ENCODE measurements at places on chromosomes 6 and 20. TPM values are rescaled to one million over a fixed set of nuclear protein-coding genes. Genes with fewer than 3 reads are reported as not detected.

DNA sequence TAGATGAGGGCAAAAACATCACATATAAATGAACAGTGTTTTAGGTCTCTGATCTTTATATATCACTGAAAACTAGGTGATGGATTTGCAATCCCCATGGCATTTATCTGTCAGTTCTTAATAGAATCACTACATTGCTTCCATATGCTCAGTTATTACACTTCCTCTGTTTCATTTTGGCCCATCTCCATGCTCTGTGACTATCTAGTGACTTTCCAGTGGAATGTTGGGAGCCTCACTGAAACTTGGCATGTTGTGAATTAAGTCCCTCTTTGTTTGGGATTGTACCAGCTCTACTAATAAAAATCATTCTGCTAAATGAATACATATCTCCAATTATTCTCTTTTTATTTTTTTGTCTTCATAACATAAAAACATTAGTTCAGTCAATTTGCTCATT lies 226.1 kb upstream of the CEP162 start:
- no peak for DNase-seq

- DNase-seq, result no peak
Observed at GRCh38 chr6:129534926-129535325, 175.1 kb downstream of the ARHGAP18 start.

- no peak for DNase-seq
Observed at GRCh38 chr6:131945971-131946370, 5.2 kb downstream of the CCN2 start.

DNA sequence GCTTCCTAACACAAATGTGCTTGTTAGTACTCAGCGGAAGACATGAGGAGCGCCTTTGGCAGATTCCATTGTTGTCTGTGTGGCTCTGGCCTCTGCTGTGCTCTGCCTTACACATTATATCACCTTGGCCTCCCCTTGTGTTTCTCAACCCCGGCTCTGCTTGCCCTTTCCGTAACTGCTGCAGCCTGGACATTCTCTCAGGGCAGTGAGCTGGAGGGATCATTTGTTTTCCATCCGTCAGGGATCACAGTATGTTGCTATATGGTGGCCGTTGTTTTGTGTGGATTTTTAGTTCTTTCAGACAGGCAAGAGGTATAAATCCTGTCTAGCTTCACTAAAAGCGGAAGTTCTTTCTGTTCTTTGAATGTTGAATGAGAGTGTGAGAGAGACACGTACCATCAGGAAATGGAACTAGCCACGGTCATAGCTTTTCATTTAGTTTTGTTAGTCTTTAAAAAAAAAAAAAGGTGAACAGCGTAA lies 175.1 kb downstream of the JARID2 start:
- no peak for DNase-seq

DNA sequence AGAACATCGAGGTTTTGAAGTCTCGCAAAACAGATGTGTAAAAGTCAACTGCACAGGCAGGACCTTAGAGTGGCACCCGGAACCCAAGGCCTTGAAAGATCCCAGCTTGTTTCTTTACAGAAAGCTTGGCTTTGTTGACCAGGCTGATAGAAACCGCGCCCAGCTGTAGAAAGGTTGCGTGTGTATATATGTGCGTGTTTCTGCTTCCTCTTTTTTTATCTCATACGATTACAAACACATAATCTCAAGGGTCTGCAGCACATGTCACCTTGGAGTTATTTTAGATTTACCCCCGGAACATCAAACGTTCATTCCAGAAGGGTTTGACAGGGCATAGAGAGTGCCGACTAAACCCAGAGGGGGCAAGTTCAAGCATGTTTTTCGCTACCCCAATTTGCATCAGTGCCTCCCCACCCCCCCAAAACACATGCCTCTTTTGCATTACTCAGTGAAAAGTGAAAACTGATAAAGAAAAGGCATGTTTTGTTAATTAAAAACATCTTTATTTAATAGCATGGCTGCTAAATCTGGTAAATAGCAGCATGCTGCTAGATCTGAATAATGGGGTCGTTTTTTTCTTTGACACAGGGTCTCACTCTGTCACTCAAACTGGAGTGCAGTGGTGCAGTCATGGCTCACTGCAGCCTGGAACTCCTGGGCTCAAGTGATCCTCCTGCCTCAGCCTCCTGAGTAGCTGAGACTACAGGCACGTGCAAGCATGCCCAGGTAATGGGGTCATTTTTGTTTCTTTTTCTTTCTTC lies 33.2 kb upstream of the NCOA3 start:
- DNase-seq, result no peak

GRCh38 chr6:167779993-167780655 lies 46.6 kb upstream of the AFDN start:
- no peak for DNase-seq

DNA sequence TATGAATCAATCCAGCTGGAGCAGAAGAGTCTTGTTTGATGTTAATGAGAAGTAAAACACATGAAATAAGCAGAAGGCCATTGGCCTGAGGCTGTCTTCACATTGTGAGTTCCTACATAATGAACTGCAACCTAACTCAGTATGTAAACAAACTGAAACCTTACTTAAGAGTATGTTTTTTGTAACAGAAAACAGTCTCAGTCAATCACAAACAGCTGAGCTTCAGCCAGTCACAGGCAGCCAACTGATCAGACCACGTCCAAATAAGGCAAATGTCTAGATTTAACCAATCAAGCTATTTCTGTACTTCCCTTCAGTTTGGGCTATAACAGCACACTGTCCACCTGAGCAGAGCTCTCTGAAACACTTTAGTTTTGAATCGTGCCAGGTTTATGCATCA lies 234.7 kb downstream of the TRDN start:
- no peak for DNase-seq

DNA sequence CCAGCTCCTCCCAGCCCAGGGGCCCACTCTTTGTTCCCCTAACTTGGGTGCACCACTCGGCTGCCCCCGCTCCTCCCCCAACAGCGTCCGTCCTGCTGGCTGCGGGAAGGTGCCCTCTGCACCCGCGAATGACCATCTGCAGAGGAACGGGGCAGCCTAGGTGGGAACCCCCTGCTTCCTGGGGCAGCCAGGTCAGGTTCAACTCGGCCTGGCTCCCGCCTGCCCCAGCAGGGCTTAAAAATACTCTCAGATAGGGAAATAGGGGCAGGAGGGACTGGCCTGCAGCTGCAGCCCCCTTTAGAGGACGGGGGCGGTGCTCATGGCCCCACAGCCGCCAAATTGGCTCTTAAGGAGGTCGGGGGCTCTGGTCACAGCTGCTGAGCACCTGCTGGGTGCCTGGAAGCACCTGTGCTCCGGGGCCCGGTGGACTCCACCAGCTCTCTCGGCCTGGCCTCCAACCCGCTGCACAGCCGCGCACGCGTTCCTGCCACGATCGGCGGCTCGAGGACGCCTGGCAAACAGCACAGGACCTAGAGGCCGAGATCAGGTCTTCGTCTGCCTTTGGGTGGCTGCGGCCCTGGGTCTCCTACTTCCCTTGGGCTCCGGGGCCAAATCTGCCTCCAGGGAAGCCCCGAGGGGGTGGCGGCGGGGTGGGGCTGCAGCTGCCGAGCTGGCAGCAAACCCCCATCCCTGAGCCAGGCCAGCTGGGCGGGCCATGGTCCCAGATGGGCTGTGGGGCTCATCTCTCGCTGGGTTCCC lies 700 bp upstream of the LAMA5 start:
- DNase-seq, result peak; percentile 62

DNA sequence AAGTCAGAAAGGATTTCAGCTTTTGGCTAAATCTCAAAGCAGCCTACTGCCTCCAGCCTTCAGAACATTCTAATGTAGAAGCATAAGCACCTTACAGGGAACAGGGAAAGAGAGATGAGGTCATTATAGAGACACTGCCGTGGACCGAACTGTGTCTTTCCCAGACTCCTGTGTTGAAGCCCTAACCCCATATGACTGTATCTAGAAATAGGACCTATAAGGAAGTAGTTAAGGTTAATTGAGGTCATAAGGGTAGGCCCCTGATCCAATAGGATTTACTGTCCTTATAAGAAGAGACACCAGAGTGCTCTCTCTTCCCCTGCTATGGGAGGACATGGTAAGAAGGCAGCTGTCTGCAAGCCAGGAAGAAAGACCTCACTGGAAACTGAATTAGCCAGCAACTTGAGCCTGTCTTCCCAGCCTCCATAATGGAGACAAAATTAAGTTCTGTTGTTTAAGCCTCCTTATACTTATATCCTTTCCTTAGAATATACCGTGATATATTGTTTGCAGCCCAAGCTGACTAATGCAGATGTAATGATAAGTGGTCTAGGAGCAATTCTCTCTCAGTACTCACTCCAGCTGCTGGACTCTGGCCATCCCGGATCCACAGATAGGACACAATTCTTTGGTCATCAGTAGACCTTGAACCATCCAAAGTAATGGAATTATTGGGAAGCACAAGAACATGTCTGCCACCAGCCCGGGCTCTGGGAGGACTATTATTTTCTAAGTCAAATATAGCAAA lies 71.4 kb downstream of the ALDH5A1 start:
- DNase-seq, result no peak

- no peak for DNase-seq
Observed at GRCh38 chr20:39233755-39234154, 271.6 kb downstream of the DHX35 start.

DNA sequence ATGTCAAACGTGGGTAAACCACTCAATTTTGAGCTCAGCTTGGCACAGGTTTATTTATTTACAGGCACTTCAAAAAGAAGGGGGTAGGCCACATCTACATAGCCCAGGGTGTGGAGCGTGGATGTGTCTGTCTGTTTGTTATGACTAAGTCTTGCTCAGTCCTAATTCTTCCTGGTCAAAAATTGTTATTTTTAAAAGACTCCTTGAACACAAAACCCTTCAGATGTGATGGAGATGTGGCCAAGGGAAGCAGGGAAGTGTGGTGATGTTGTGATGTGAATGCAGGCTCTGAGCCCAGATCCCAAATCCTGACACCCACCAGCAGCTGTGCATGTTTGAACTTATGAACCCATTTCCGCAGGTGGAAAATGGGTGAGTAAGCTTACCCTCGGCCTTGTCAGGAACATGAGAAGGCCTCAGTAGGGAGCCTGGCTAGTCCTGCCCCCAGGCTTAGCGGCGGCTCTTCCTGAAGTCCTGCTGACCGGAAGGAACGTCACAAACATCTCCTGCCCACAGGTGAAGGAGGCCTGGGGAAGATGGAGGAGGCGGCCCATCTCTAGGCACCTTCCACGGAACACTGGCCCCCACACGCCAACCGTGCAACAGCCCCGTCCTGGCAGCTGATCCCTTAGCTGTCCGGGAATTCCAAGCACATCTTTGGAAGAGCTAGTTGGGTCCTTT lies 119.7 kb downstream of the MYLK4 start:
- DNase-seq, result no peak

DNA sequence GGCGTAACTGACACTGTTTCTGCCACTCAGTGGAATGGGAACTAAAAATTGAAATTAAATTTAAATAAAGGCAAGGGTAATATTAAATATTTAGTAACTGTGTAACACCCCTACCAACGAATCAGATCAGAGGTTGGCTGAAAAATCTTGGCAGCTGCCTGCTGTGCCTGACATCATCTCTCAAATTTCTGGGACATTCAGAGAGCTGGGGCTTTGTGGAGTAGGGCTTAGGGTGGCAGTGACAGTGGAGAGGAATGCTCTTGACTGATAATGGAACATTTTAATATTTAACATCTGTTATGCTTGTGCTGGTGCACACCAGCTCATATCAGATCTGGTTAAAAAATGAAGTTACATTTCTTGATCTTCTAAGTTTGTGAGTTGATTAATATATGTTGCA lies 62.2 kb downstream of the RFPL4B start:
- DNase-seq, result no peak

GRCh38 chr6:109105681-109106080 lies 10.4 kb downstream of the CEP57L1 start:
- DNase-seq, result no peak

GRCh38 chr6:10413850-10414738 lies 780 bp downstream of the TFAP2A start:
- DNase-seq, result no peak

DNA sequence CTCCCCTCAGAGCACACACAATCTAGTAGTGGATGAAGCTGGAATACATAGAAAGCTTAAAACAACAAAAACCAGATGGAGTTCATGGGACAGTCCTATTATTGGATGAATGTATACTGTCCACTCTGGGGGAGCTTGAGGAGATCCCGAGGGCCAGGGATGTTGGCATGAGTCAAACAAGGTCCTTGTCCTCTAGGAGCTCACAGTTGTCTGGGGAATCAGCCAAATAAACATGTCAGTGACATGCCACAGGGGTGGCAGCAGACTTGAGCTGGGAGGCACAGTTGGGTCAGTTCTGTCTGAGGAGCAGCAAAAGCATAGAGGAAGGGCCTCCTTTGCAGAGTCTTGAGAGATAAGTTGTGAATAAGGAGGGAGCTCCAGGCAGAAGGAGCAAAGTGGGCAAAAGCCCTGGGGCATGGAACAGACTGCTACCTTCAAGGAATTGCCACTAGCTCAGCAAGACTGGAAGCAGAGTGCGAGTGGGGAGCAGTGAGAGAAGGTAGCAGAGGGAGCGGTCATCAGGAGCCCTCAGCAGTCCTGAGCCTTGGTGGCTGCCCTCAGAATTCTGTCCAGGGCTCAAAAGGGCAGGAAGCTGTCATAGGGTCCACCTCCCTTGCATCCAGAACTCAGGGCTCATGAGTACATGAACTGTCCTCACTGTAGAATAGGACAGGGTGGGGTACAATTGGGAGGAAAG lies 22.1 kb downstream of the L3MBTL1 start:
- DNase-seq, result no peak

GRCh38 chr20:63215101-63216040 lies 560 bp downstream of the YTHDF1 start:
- peak; percentile 47 for DNase-seq

DNA sequence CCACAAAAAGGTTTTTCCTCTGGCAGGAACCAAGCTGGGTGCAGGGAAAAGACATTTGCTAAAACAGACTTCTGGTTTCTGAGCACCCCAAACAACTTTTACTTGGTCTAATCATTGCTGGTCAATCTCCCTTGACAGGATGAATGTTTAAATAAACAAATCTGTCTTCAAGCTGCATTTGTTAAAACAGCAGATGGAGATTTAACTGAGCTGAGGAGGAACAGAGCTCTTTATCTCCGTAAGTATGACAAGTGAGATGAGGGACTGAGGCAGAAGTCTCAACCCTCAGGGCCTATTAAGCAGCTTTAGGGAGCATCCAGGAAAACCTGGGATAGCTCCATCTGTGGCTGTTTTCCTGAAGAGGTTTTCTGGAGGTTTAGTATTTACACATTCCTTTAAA lies 40.6 kb downstream of the NINL start:
- no peak for DNase-seq

DNA sequence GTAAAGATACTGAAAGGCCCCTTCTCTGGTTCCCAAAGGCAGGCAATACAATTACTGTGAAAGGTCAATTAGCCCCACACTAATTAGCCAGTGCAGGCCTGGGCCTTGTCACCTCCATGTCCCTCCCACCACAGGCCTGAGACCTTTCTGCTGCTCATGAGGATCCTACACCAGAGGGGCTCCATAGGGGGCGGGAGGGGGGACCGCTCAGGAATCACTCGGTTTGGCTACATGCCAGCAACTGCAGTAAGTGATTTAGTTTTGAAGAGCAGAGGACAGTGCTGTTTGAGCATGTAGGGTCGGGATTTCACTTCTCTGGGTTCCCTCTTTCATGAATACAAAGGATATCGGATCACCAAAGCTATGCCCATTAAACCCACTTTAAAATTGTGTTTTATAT lies 455.6 kb downstream of the PRKN start:
- no peak for DNase-seq

Gene ABRACL
- total RNA-seq, result 45.6 TPM

Gene SIRPB1
- 0.73 TPM for total RNA-seq

Gene SLC24A3
- 0.24 TPM for total RNA-seq

Gene SMPDL3A
- 39.3 TPM for total RNA-seq

Gene ECT2L
- not detected for total RNA-seq

Gene JPH2
- total RNA-seq, result 0.18 TPM

Gene FAM83C
- total RNA-seq, result not detected

Gene MPIG6B
- not detected for total RNA-seq

Gene LRP11
- 9.6 TPM for total RNA-seq

Gene GMPR
- 6.5 TPM for total RNA-seq
